ENCODE measurements at places on chromosomes 12 and 14.

GRCh38 chr14:101594511-101595148 lies 33.3 kb downstream of the DIO3 start:
- DNase-seq, result no peak

GRCh38 chr12:85825746-85826145 lies 10.5 kb downstream of the RASSF9 start:
- DNase-seq, result no peak

GRCh38 chr12:132276066-132276826 lies 53.1 kb downstream of the GALNT9 start:
- DNase-seq, result no peak

GRCh38 chr14:106129274-106129673 lies 602.9 kb downstream of the TMEM121 start:
- no peak for DNase-seq

All from NCI-H510A treated with DMSO at 0.1 percent for 48 hours (cell line).